ENCODE measurements at places on chromosomes 1 and 21.

DNA sequence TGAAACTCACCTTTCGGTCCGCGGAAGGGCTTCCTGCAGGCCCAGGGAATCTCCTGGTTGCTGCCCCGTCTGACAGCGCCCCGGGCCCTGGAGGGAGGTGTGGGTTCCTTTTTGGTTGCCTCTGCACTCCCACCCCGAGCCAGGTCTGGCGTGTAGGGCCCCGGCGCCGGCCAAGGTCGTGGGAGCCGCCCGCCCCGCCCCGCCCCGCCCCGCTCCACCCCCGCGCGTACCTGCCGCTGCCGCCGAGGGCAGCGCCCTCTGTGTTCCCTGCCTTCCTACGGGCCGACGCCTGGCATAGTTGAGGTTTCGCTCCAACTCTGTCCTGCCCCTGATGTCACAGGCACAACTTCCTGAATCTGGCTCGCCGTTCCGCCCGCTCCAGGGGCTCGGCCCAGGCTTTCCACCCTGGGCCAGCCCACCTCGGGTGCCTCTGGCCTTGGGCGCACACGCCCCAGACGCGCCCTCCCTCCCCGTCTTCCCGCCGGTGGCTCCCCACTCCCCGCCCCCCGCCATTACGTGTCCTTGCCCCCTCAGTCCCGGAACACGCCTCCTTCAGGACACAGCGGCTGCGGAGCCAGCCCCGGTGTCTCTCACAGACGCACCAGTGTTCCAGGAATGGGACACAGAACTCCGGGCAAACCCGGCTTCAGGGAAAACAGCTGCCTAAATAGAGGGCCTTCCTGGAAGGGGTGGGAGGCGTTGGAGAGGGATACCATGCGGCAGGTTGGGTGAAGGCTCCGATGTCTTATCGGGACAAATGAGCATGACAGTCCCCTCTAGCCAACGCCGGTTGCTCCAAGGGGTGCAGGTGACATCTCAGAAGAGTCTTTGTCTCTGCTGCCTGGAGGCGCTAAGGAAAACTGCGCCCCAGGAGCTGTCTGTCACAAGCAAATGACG, at the start of gene KIAA0040:
Gene KIAA0040 (minus strand): TSS at position 147 of the 897 bp plus-strand sequence. CDS start 31,763 bp downstream, outside the sequence.
- peak; percentile 29 for DNase-seq

- no peak for DNase-seq
Measured at GRCh38 chr1:114009393-114009792, 30.1 kb downstream of the OLFML3 start.

GRCh38 chr1:61253912-61254633, 171.7 kb downstream of the NFIA start:
- no peak for DNase-seq

DNA sequence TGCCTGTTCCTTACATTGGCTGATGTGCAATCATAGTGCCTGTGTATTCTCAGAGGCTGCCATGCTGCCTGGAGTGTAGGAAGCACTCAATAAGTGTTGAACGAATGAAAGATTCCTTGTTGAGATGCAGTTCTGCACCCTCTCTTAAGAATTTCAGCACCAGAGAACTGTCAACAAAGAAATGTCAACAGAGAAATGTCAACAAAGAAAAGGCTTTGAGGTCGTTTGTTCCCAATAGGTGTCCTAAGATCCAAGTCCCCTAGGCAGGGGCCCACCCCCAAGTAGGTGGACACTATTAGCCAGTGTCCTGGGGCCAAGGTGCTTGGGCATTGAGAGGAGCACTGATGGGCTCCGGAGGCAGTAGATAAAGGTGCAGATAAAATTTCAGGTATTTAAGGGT, 12.6 kb downstream of the KCND3 start:
- no peak for DNase-seq

- DNase-seq: no peak
Measured at GRCh38 chr1:213987927-213988506, at the start of gene PROX1. TSS of gene PROX1 (plus strand) at chr1:213987973. CDS start at chr1:213996536, 8,563 bp downstream.

- no peak for DNase-seq
Measured at GRCh38 chr1:204343802-204344201, 15.9 kb downstream of the PLEKHA6 start.

DNA sequence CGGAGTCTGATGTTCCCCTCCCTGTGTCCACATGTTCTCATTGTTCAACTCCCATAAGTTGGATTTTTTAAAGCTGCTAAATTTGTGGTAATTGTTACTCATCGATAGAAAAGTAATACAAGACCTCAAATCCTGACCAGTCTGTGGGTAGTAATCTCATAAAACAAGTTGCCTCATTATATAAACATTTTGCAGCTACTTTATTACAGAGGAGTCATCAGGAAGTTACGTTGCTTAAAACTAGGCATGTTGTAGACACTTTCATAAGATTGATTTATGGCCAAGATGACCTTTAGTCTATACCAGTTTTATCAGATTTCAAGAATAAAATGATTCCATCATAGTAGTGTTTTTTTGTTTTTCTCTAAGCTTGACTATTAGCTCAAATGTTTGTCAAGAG, 208.8 kb downstream of the GIPC2 start:
- DNase-seq: no peak

GRCh38 chr1:208122612-208123358, 121.4 kb downstream of the PLXNA2 start:
- no peak for DNase-seq

DNA sequence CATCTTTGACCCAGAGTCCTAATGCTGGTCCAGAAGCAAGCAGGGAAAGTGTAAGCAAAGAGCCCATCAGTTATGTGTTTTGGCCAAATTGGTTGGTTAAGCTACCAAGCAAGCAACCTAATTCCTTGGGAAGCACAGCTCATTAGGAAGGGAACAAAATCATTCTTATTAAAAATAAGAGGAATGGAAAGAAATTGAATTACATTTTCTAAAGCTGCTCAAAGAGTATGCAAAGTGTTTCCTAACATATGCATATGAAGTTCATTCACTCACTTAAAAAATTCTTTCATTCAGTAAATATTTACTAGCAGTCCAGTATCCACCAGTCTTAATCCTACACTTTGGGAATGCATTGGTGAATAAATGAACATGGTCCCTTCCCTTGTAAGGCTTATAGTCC, 71.8 kb downstream of the RNF220 start:
- DNase-seq: no peak

GRCh38 chr1:203528976-203529835, 35.3 kb downstream of the OPTC start:
- DNase-seq: no peak

GRCh38 chr1:14592004-14592631, 6.4 kb upstream of the KAZN start:
- DNase-seq: no peak

- DNase-seq: no peak
Measured at GRCh38 chr1:169576935-169577331, 9.3 kb downstream of the F5 start.

DNA sequence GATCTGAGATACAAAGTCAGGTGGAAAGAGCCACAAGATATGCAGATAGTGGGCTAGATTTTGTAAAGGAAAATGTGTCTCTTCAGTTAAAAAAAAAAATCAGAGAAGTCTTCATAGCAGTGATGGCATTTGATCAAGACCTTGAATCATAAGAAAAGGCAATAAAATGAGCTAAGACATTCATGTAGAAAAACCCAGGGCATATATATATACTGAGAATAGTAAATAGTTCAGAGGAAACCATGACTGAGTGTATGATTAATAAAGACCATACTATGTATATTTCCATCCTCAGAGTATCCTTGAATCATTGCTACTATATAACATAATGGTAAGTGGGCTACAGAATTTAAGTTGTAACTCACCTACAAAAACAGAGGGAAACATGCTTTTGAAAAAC, 321.7 kb upstream of the NR5A2 start:
- DNase-seq: no peak

GRCh38 chr1:31839662-31840343, 24.0 kb upstream of the SPOCD1 start:
- no peak for DNase-seq

GRCh38 chr1:213876531-213876930, 111.2 kb upstream of the PROX1 start:
- no peak for DNase-seq

GRCh38 chr1:147851149-147851548, 51.4 kb upstream of the GJA8 start:
- DNase-seq: no peak

- no peak for DNase-seq
Measured at GRCh38 chr1:176799327-176799726, 336.4 kb downstream of the PAPPA2 start.

- DNase-seq: no peak
Measured at GRCh38 chr1:98478121-98478520, 183.4 kb upstream of the SNX7 start.

GRCh38 chr1:147558045-147558444, 16.7 kb downstream of the BCL9 start:
- no peak for DNase-seq

GRCh38 chr1:240524356-240525069, 87.4 kb downstream of the GREM2 start:
- no peak for DNase-seq

GRCh38 chr1:201709564-201710295, 119.2 kb upstream of the IPO9 start:
- DNase-seq: peak; percentile 21

DNA sequence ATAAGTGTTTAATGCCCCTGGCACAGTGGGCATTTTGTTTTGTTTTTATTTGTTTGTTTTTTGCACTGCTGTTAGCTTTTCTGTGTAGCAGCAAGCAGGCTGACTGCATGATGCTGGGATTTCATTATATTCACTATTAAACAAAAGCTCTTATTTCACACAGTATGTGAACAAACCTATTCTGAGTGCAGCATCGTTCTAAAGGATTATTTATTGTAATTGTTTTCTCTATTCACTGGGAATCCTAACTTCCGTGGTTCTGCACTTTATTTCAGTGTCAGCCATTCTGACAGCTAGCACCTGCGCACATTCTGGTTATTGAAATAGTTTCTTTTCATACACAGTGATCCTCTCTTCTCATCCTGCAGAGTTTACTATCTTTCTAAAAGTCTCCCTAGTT, 595.0 kb downstream of the NEGR1 start:
- DNase-seq: no peak

- no peak for DNase-seq
Measured at GRCh38 chr21:28776251-28776650, 216.4 kb downstream of the LTN1 start.

DNA sequence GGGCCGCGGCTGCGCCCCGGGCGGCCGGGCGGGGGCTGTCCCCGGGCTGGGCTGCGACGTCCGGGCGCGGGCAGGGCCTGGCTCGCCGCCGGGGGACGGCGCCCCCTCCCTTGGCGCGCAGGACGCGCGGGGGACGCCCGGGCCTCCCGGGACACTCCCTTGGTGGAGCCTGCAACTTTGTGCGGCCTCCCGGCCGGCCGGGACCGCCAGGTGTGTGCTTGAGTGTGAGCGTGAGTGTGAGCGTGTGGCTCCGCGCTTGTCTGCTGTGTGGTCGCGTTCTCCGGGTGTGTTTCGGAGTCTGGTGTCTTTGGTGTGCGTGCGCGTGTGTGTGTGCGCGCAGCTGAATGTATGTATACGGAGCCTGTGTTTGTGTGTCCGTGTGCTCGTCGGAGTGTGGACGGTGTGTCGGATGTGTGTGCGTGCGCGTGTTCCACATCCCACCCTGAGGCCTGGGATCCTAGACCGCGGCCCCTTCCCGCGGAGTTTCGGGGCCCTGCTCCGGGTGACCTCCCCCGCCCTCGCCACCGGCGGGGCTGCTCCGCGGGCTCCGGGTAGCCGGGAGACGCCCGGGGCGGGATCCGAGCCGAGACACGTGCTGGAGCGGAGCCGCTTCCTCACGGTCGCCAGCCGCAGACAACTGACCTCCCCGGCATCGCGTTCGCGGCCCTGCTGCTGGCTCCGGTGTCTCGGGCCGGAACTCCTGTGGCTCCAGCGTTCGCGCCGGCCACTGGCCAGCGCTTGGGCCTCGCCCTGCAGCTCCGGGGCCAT, 1.7 kb downstream of the PTPRU start:
- no peak for DNase-seq

GRCh38 chr1:236724506-236724905, 38.2 kb downstream of the ACTN2 start:
- no peak for DNase-seq

GRCh38 chr1:198681252-198681651, 42.4 kb downstream of the PTPRC start:
- no peak for DNase-seq

DNA sequence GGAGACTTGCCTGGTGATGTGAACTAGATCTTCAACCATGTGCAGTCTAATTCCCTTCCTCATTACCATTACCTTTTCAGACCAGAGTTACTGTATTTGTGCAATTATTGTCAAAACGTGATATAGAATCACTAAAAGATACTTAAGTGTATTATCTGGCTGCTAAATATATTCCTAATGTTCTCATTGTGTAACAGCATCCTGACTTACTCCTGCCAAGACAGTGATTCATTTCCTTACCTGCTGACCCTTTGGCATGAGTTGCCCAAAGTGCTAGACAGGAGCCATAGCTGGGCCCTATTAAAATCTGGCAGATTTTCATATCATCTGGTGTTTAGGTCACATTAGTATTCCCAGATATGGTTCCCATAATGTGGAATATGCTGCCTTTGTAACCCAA, 598.3 kb upstream of the CAMK1G start:
- DNase-seq: no peak

DNA sequence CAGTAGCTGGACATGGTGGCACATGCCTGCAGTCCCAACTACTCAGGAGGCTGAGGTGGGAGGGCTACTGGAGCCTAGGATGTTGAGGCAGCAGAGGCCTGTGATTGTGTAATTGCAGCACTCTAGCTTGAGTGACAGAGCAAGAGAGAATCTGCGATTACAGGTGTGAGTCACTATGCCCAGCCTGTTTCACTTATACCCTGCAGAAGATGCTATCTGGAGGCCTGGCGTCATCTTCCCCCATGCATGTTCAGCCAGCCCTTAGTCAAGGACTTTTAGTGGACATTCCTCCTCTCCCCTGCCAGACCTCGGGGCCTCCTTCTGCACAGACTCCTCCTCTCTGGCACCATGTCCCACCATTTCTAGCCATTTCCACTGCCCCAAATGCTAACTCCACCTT, 36.3 kb upstream of the RCC2 start:
- no peak for DNase-seq

DNA sequence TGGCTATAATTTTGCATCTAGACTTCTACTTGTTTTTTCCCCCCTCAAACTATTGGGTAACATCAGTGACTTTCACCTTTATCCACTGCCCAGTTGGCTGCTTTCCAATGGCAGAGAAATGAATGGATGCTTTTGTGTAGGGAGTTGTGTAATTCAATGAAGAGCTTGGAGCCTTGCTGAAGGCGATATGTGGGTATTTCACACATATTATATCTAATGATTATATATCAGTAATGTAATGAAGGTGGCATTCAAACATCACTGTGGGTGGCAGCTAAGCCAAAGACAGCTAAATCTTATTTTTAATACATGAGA, 81.2 kb downstream of the TGFB2 start:
- no peak for DNase-seq
